SJSA1 (cell line): ENCODE measurements at places on chromosomes 5 and 9.

GRCh38 chr9:113399646-113400200 is 1.4 kb downstream of the ALAD start:
- DNase-seq: no peak

GRCh38 chr9:137076636-137077009 is 694 bp upstream of the UAP1L1 start:
- DNase-seq: no peak

GRCh38 chr9:74036549-74037231 is 460.4 kb upstream of the RORB start:
- DNase-seq: no peak

DNA sequence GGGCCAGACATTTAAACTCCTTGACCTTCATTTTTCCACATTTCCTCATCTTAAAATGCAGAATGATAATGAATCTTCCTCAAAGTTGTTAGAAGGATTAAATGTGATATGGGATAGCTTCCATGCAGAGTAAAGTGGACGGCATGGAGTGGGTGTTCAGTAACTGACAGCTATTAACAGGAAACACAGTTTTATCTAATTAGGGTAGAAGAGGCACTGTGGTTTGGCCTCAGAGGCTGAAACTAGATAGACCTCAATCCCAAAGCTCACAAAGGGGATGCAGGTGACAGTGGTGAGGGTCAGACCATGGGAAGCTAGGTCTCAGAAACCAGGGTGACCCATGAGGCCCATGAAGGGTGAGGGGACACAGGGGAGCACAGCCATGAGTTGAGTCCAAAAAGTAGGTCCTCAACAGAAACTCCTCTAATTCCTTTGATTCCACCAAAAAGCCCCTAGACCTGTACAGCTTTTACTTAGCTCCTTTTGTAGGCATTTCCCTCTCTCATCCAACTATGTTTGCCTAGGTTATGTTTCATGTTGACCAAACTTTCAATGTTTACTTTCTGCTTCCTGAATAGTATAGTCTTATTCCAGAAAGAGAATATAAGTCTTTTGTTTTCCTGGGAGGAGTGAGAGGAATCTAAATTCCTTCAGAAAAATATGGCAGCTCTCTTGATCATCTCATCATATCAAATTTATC is 27.9 kb upstream of the GLDC start:
- DNase-seq: no peak

DNA sequence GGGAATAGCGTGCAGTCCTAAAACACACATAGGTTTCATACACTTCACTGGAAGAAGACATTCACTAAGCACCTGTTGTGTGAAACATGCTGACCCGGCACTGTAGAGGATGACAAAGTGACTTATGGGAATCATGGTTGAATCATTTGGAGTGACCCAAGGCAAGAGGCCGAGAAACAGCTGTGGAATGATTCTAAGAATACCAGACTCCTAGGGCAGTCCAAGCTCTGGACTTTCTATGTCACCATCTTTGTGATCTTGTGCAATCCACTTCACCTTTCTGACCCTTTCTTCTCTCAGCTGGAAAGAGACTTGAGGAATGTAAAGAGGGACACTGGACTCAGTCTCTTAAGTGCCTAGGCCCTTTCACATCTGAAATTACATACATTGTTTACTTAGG is 13.1 kb downstream of the MSANTD3 start:
- no peak for DNase-seq

GRCh38 chr5:78544561-78545201 is 103.9 kb downstream of the LHFPL2 start:
- peak; percentile 72 for DNase-seq
